HS-5 (cell line): ENCODE measurements at places on chromosomes 2 and 18.

- DNase-seq: no peak
Measured at GRCh38 chr2:55338268-55338667, 69.2 kb upstream of the MTIF2 start.

- no peak for DNase-seq
Measured at GRCh38 chr2:240459401-240460252, 24.2 kb downstream of the GPC1 start.

GRCh38 chr2:84938194-84938879 is 32.6 kb upstream of the KCMF1 start:
- DNase-seq: no peak

DNA sequence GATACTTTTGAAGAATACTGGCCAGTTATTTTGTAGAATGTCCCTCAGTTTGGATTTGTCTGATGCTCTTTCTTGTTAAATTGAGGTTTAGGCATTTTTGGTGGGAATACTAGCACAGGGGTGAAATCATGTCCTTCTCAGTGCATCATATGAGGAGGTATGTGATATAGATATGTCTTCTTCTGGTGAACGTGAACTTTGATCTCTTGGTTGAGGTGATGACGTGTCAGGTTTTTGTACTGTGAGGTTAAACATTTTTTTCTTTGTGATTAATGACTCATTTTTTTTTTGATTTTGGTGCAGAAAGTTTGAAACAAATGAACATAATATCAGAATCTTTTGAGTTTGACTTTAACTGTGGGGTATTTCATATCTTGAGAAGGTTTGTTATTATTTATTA is 11.0 kb downstream of the ZNF407 start:
- no peak for DNase-seq

DNA sequence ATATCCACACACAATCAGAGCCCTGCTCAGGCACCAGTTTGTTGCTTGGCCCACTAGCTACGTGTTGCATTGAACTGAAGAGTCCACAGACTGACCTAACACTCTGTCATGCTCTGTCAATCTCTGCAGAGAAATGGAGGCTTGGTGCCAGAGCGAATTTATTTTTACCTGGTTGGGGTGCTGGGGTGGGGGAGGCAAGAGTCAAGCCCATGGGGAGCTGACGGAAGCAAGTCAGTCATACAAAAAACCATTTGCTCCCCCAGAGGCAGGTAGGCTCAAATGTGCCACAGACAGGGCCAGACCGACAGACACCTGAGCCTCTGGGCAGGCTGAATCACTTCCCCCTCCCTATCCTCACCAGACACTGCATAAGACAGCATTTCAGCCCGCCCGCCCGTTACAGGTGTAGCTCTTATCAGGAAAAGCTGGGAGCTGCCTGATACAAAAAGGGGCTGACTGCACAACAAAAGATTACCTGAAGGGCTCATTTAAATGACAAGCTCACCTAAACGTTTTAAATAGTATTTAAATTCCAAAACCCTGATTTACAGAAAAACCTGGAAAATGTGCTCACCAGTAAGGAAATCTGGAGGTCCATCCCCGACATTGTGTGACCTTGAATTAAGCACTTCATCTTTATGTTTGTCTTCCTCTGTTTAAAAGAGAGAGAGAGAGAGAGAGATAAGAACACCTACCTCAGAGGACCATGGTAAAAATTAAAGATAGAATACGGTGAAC is 2.1 kb upstream of the PCBP1 start:
- DNase-seq: no peak

GRCh38 chr2:115549611-115550130 is 1107.2 kb downstream of the DPP10 start:
- DNase-seq: no peak

DNA sequence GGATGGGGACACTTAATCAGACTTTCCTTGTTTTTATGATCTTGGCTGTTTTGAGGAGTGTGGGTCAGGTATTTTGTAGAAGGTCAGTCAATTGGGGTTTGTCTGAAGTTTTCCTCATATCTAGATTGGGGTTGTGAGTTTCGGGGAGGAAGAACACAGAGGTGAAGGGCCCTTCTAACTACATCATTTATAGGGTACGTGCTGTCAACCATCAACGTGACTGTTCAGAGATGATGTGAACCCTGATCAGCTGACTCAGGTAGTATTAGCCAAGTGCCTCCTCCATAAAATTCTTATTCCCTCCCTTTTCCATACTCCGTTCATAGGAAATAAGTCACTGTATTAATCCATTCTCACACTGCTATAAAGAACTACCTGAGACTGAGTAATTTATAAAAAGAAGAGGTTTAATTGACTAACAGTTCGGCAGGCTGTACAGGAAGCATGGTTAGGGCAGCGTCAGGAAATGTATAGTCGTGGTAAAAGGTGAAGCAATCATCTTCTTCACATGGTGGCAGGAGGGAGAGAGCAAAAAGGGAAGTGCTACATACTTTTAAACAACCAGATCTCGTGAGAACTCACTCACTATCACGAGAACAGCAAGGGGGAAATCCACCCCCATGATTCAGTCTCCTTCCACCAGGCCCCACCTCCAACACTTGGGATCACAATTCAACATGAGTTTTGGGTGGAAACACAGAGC is 547.1 kb upstream of the LINC00305 start:
- no peak for DNase-seq

- DNase-seq: no peak
Measured at GRCh38 chr2:144518748-144519596, 947 bp downstream of the ZEB2 start.

DNA sequence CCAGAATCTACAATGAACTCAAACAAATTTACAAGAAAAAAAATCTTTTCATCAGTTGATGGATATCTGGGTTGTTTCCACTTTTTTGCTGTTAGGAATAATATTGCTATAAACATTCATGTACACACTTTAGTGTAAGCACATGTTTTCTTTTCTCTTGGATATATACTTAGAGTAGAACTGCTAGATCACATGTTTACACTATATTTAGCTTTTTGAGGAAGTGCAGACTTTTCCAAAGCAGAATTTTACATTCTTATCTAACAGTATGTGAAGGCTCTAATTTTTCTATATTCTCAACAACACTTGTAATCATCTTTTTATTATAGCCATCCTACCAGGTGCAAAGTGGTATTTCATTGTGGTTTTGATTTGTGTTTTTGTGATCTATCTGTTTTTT is 103.6 kb upstream of the RMP24 start:
- DNase-seq: no peak

- no peak for DNase-seq
Measured at GRCh38 chr18:74115046-74115445, 32.6 kb downstream of the FBXO15 start.

- DNase-seq: no peak
Measured at GRCh38 chr2:100416397-100416934, 1.0 kb downstream of the CHST10 start.

DNA sequence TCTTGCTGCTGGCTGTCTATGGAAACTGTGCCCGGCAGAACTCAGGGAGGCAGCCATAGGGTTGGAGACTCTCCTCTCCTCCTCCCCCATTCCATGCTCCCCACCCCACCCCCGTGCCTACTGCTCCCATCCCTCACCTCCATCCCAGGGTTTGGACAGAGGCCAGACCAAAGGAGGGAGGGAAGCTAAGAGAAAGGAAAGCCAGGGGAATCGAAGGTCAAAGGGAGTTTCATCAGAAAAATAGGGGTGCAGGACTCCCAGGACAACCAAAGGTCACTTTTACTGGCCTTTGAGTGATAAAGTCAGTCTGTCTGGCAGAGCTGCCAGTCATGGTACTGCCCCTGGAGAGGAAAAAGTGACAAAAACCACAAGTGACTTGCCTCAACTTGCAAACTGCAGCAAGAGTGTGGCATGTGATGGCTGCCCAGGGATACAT is 187.3 kb upstream of the CTAGE1 start:
- no peak for DNase-seq

GRCh38 chr2:119416299-119416923 is 15.2 kb upstream of the TMEM37 start:
- DNase-seq: no peak

DNA sequence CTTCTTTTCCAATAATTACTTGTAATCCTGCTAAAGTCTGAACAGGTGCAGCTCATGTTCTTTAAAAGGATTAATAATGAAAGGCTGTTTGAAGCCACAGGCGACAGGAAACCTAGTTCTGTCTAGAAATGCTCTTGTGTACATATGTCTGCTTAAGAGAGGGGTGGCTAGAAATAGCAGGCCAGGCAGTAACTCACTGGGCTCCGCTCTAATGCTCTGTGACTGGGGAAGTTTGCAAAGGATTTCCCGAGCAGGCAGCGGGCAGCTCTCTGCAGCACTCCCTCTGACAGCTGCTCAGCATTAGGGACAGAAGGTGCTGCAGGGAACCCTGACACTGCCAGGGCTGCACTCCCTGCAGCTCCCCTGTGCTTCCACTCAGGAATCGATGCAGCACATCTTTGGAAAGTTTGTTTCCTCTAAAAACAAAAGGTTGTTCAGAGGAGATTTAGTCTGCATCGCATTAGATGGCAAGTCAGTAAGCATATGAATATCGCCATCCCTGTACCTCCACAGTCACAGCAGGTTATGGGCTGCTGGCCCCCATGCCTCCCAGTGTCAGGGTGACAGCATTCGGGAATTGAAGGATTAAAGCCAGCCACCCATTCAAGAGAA is 33.1 kb upstream of the TTC39C start:
- no peak for DNase-seq

GRCh38 chr18:54742659-54743604 is 85.3 kb upstream of the RAB27B start:
- peak; percentile 71 for DNase-seq

- DNase-seq: no peak
Measured at GRCh38 chr18:62107881-62108280, 79.0 kb downstream of the PIGN start.

- no peak for DNase-seq
Measured at GRCh38 chr18:57585421-57585820, 1.1 kb downstream of the FECH start.
